Dermis lymphatic vessel endothelial cell (primary cell): ENCODE measurements at places on chromosomes 12 and 14. TPM values are rescaled to one million over a fixed set of nuclear protein-coding genes. Genes with fewer than 3 reads are reported as not detected.

The LRTM2 gene
- total RNA-seq: not detected in 2 replicates

The ESR2 gene
- under 0.01 and 0.11 TPM in 2 replicates for total RNA-seq

The TAS2R31 gene
- 2.7 and 3.1 TPM in 2 replicates for total RNA-seq

The CCDC38 gene
- total RNA-seq: not detected in 2 replicates

The ASB2 gene
- total RNA-seq: not detected in 2 replicates

The PGAM5 gene
- total RNA-seq: 28.1 and 34.6 TPM in 2 replicates

The TSPAN19 gene
- under 0.01 and 0.09 TPM in 2 replicates for total RNA-seq

The KRT6B gene
- not detected in 2 replicates for total RNA-seq

The SERPINA12 gene
- total RNA-seq: not detected in 2 replicates
